Activated T-cell treated with anti-CD3 and anti-CD28 coated beads, Interleukin-2, amount 50 U/mL, for 48 hours (primary cell): ENCODE measurements at places on chromosomes 4 and X.

- no peak for DNase-seq
These were observed 118.2 kb upstream of the STX18 start for GRCh38 chr4:4659871-4660651.

DNA sequence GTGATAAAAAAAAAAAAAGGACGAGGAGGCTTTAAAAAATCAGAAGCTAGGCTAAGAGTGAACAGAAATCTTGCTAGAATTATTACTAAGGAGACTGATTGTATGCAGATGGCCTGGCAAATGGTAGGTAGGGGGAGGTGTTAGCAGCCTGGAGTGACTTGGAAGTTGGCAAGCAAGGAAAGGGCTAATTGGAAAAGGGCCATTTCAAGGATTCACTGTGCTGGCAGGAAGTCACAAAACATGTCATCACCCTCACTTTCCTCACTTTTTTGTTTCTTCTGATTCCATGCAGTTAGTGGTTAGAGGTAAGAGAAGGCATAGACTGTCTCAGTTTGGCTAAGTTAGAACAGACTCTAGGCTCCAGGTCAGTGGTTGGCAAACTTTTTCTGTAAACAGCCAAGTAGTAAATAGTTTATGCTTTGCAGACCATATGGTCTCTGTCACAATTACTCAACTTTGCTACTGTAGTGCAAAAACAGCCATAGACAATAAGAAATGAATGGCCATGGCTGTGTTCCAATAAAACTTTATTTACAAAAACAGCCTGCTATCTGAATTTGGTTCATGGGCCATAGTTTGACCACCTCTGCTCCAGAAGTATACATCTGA is 646.5 kb upstream of the ACTRT1 start:
- DNase-seq = no peak

DNA sequence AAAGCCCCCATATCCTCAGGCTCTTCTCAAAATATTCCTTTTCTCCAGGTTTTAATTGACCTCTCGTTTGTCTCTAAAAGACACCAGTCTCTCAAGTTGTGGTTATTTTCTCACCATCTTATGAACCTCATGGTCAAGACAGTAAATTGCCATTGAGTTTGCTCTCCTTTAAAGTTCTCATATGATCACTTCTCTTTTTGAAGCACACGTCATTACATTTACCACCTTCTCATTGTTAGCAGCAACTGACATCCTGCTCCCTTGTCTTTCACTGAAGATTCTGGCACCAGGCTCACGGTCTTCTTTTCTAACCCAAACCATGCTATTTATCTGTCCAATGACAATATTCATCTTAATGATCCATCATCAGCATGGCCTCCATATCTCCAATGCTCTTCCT is 324.2 kb downstream of the TMA16 start:
- no peak for DNase-seq

DNA sequence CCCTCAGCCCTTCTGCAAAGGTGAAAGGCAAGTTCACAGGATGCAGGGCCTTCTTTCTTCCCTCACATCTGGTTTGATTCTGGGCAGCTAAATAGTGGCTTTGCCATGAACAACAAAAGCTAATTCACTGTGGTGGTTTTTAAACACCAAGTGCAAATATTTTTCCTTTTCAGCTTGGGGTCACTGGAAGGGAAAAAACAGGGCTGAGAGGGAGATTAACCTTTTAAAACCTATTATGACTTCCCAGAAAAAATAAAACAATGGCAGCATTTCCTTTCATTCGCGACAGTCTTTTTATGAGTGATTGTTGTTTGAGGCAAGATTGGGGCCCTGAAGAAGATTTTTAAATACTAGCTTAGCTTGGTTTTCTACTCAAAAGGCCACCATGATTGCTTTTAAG is 103.7 kb upstream of the SCML1 start:
- no peak for DNase-seq

GRCh38 chr4:158912390-158912789 is 143.6 kb downstream of the FNIP2 start:
- no peak for DNase-seq

GRCh38 chrX:38465686-38466085 is 95.7 kb upstream of the TSPAN7 start:
- DNase-seq = no peak

DNA sequence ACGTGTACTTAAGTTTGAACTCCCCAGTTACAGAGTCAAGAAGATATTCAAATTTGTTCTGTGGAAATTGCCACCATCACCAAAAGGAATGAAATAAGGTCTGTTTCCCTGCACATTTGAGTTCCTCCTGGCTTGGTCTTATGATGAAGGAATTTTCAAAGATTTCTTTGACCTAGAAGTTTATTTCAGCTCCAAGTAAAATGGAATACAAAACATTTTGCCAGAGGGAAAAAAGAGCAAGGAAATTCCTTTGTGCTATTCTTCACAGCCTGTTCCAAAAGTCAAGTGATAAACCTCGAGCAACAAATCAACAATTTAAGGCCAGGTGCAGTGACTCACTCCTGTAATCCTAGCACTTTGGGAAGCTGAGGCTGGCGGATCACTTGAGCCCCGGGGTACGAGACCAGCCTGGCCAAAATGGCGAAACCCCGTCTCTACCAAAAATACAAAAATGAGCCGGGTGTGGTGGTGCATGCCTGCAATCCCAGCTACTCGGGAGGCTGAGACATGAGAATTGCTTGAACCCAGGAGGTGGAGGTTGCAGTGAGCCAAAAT is 3.4 kb downstream of the NKRF start:
- no peak for DNase-seq

- no peak for DNase-seq
These were observed 29.1 kb upstream of the UTP14A start for GRCh38 chrX:129876771-129877305.

DNA sequence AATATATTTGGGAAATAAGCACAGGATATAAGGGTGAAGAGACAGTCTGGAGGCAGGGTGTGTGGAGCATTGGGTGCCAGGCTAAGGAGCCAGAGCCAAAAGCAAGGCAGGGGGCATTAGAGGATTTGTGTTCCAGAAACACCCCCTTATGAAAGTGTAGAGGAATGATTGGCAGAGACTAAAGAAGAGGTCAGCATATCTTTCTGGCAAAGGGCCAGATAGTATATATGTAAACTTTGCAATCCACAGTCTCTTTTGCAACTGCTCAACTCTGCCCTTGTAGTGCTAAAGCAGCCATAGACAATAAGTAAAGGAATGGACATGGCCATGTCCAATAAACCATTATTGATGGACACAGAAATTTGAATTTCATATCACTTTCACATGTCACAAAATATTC is 3.6 kb upstream of the SLC9A6 start:
- DNase-seq = no peak

GRCh38 chr4:108433832-108434231 is 186.5 kb upstream of the RPL34 start:
- DNase-seq = no peak
